ENCODE measurements at places on chromosomes 2 and 18.

DNA sequence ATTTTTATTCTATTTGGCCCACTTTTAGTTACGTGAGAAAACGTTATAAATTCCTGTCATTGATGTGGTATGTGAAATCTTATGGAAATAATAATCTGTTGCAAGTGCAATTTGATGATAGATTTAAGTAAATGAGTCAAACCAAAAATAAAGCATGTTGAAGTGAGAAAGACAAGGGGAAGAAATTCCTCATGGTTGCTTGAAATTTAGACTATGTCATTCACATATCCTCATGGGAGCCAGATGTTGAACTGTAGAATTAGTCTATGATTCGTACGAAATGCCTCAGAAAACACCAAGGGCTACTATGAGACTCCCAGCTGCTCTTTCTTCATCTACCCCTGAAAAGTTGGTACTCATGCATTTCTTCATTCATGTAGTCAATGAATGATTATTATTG lies 55.7 kb downstream of the KLHL14 start:
- DNase-seq = no peak

DNA sequence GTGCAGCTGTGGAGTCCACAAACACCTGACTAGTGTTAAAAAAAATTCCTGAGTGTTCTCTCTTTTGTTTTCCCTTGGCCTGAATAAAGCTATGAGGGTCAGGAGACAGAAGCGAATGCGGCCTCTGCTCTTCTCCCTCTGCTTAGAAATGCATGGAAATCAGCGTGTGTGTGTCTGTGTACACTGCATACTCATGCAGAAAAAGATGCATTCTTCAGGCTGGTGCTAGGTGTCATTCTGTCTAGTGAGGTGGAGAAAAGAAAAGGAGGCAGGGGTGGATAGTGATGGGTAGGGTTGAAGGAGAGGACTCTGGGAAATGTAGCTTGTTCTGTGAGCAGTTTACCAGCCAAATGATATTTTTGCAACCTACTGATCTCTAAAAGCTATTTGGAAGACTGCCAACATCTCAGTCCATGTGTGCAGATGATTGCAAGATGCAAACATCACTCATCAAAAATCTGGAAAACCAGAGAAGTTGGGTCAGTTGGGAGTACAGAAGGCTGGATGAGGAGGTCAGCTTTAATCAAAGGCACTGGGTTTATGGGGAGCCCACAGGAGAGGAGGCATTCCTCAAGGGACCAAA lies 177.7 kb downstream of the INSIG2 start:
- no peak for DNase-seq

DNA sequence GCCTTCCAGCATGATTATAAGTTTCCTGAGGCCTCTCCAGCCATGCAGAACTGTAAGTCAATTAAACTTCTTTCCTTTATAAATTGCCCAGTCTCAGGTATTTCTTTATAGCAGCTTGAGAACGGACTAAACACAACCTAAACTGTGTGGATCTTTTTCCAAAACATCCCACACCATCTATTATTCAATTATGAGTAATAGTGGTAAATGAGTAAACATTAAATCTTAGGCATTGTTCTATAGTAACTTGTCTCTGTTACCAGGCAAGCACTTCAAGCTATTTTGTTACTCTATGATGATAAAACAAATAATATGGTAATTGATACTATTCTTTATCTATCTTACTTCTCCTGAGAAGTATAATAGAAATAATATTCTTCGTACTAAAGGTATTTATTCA lies 536.9 kb upstream of the CHAC2 start:
- DNase-seq = no peak

GRCh38 chr2:85875350-85876050 lies 13.3 kb downstream of the ST3GAL5 start:
- DNase-seq = peak; percentile 26

GRCh38 chr2:109128616-109129355 lies at the start of gene SH3RF3:
SH3RF3 (plus strand) TSS chr2:109129205.
- DNase-seq = peak; percentile 37

DNA sequence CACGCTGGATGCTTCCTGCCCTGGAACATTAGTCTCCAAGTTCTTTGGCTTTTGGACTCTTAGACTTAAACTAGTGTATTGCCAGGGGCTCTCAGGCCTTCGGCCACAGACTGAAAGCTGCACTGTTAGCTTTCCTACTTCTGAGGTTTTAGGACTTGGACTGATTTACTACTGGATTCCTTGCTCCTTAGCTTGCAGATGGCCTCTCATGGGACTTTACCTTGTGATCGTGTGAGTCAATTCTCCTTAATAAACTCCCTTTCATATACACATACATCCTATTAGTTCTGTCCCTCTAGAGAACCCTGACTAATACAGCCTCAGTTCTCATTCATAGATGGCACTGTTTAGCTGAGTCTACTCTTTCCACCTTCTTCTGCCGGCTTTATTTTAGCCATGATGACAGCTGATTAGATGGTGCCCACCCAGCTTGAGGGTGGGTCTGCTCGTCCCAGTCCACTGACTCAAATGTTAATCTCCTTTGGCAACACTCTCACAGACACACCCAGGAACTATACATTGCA lies 389.1 kb downstream of the NYAP2 start:
- DNase-seq = no peak

All from A673 (cell line).